Activated T-helper 17 cell treated with anti-CD3 and anti-CD28 coated beads, Interleukin-2, amount 50 U/mL, for 72 hours (primary cell): ENCODE measurements at places on chromosomes 7 and 10.

GRCh38 chr10:4170633-4171314, 385.8 kb upstream of the KLF6 start:
- no peak for ATAC-seq

GRCh38 chr10:35770817-35771355, 128.8 kb upstream of the FZD8 start:
- no peak for ATAC-seq

DNA sequence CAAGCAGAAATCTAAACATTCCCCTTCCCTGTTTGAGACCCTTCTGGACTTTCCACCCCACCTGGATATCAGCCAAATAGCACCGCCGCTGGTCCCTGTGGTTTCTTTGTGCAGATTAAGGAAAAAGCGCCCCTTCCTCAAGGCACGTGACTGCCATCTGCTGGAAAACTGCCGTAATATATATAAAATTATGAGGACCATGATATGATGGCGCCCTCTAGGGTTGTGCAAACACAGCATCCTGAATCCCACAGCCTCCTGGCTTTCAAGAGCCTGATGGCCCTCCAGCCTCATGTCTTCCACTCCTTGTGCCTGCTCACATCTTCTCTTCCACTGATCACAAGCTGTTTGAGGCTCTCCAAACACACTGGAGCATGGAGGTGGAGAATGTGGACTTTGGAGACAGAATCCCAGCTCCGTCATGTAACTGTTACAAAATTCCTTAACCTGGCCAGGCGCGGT, 121.3 kb downstream of the MYL10 start:
- no peak for ATAC-seq

DNA sequence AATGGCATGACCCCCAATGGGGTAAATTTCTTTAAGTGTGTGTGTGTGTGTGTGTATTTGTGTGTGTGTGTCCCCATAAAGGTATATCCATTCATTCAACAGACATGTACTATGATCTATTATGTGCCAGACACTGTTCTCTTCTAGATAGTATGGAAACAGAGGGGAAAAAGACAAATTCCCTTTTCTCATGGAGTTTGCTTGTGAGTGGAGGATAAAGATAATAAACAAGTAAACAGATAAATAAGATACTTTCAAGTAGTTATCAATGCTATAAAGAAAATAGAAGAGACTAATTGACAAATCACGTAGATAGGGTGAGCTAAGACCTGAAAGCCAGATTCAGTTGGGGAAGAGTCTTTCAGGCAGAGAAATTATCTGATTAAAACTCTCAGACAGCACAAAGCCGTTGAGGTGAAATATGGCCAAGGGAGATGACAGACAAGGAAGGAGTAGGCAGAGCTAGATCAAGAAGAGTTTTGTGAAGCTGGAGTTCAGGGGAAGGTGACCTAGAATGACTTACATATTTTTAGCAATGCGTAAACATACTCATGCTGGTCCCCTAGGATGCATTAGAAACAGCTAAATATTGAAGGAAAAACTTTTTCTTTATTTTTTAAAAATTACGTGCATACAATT, 45.2 kb upstream of the DMTF1 start:
- no peak for ATAC-seq

DNA sequence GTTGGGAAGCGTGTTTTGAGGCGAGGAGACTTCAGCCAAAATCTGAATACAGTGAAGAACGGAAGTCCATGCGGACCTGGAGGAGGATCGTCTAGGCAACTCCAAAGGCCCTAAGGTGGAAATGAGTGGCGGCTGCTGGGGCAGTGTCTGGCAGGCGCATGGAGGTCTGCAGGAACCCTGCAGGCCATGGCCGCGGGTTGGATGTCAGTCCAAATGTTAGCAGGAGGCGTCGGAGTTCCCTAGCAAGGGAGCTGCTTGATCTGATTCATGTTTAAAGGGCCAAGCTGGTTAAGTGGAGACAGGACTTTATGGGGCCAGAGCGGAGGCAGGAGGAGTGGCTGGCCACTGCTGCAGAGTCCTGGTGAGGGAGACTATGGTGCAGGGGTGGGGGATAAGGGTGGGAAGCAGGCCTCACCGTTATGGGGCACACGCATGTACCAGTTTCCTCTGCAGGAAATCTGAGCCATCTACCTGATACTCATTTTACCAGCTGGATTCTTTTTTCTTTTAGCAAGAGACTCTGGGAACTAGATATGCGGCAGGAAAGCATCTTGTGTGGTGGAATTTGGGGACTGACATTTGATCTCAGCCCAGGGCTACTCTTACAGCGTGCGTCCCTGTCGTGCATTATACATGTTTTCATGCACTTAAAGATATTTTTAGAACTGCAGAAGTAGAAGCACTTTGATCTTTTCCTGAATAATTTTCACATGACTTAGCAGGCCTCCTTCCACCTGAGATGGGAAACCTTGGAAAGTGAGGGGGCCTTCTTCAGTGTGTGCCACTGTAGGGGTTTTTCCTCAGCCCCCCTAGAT, 6.6 kb upstream of the REPIN1 start:
- no peak for ATAC-seq

DNA sequence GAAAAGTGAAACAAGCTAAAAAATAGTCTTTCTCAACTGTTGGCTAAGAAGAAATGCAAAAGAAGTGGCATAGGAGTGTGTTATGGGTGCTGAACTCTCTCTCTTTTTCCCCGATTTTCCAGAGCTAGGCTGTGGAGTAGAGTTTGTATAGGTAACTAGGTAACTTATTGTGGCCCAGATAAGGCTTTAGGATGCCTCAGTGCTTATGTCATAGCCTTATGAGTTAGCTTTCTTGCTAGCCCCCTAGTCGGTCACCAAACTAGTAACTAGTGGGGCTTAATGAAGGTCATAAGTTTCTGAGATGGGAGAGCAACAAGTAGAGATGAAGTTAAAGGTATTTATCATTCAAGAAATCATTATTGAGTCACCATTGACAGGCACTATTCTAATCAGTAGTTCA, 32.4 kb downstream of the BPGM start:
- ATAC-seq: no peak

- ATAC-seq: no peak
These were observed 41.4 kb downstream of the JCAD start for GRCh38 chr10:30017966-30018365.

DNA sequence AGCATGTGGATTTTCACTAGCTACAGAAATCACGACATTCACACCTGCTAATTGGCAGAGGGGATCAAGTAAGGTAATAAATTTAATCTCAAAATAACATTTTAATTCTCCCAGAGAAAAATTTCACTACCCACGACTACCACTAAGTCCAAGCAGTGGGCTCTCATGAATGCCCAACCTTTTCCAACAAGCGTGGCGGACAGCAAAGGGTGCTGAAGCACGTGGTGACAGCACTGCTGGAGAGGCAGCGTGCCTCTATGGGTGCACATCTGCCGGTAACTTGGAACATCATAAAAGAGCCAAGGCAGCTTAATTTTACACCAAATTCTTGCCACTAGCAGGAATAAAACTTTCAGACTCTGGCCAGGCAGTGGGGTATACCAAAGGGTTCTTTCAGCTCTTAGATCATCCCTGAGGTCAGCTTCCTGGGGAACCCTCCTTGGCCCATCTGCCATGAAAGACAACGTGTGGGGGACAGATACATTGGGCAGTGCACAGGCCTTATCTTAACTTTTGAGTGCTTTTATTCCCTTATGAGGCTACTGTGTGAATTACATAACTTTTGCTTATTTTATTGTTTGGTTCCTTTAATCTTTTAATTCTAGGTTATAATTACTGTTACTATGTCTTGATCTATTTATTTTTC, 206.7 kb upstream of the KCTD7 start:
- no peak for ATAC-seq

DNA sequence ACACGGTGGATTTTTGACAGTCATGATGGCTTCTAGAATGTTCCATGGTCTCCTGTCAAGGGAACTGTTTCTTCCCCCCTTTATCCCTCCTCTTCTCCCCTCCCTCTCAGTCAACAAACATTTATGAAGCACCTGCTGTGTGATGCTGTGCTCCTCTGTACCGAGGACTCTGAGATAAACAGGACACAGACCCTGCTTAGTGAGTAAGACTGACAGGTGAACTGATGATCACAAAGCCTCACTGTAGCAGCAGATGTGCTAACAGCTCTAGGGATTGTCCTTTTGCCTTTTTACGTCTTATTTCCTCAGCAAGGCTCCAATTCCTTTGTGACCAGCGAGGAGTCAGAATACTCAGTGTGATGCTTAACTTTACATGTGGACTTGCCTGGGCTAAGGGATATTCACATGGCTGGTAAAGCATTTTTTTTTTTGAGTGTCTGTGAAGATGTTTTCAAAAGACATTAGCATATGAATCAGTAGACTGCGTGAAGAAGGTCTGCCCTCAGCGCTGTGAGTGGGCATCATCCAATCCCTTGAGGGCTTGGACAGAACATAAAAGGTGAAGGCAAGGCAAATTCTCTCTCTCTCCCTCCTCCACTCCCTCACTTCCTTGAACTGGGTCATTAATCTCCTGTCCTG, 170.1 kb downstream of the ADRA2A start:
- no peak for ATAC-seq

GRCh38 chr10:124071141-124071540, 22.3 kb downstream of the CHST15 start:
- ATAC-seq: no peak

GRCh38 chr10:112115781-112116385, 67.7 kb downstream of the GPAM start:
- peak; percentile 43 for ATAC-seq

- no peak for ATAC-seq
These were observed 7.1 kb upstream of the SEMA3E start for GRCh38 chr7:83655951-83656556.

GRCh38 chr10:24988831-24989640, 26.9 kb downstream of the ENKUR start:
- no peak for ATAC-seq

DNA sequence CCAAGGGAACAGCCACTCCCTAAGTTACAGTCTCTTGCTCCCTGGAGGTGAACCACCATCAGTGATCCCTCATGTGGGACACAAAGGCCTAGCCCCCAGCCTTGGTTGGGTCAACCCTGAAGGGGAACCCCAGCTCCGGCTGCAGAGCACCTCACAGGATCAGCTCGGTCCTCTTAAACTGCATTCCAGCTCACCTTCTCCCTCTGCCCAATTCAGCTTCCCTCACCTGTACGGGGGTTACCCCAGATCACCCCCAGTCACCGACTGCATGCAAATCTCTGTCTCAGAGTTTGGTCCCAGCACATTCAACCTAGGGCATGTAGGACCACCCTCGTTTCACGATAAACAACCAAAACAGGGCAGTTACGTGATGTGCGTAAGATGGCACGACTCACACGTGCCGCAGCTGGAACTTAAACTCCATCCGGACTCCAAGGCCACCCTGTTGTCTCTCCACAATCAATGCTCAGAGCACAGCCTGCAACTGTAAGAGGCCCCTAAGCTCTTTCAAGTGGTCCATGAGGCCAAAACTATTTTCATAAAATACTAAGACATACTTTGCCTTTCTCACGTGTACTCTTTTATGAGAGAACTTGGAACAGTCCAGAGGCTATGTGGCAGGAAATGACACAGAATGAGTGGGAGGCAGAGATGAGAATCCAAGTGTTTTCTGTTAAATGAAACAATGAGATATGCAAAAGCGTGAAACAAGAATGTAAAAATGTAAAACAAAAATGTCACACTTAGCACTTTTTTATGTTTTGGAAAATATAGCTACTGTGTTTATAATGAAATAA, 285.2 kb downstream of the PTPRN2 start:
- ATAC-seq: peak; percentile 43

- ATAC-seq: no peak
These were observed 14.6 kb downstream of the CHRM2 start for GRCh38 chr7:136883046-136883445.

GRCh38 chr7:11430112-11430511, 401.9 kb downstream of the THSD7A start:
- no peak for ATAC-seq

DNA sequence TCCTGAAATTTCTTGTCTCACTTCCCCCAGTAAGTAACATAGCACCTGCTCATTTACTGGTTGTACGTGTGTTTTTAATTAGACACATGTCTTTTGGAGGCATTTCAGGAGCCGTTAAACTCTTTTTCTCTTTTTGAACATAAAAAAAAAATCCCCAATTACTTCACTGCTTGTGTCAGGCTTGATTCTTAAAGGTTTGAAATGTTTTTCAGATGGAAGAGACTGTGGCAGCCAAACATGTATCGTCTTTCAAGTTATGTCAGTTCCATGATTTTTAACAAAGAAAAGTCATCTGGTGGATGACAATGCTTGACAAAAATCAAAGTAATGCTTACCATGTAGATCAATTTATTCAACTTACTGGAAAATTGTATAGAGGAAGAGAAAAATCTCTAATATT, 585.8 kb downstream of the GATA3 start:
- no peak for ATAC-seq

- ATAC-seq: no peak
These were observed 47.0 kb downstream of the FOXL3 start for GRCh38 chr7:336810-337566.

DNA sequence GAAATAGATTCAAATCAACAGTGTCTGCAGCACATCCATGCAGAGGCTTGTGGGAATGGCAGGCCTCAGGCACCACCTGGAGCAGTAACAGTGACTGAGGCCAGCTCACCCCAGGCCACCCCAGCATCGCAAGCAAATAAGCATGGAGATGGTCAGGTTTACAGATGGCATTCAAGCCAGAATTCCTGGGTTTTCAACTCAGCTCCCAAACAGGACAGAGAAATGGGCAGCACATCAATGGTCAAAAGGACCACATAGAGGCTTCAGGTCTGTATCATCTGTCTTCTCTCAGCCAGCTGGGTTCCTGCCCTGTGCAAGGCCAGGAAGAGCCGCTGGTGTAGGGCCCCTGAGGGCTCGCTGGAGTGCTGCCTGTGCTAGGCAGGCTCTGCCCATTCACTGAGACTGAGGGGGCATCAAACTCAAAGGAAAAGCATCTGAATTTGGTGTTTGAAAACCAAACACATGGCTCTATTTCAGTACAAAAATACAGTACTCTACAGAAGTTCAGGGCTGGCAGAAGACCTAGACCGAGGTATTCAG, 112.5 kb downstream of the KMT2E start:
- ATAC-seq: no peak

DNA sequence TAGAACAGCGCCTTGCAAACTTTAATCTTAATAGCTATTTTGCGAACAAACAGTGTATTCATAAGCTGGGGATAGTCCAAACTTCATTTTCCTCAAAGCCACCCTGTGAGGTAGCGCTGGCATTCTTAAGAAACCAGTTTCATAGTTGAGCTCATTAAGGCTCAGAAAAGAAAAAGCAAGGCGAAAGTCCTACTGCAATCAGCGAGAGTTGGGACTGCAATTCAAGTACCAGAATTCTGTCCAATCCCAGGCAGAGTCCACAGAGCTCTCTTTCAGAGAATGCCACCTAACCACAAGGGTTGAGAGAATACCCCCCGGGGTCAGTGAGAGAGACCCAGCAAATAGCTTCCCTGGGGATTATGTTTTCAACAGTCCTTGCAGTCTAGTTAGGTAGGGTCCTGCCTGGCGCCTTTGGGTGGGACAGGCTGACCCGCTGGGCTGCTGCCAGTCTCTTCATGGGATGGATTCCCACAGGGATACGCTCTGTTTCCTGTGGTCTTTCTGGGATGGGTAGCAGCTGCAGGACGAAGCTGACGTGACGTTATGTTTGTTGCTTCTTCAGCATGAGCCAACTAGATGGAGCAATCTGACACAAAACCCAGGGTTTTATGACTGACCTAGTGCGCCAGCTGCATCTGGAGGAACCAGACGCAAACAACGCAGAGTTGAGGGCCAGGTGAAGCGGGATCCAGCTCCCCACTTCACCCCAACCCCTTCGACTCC, 16.0 kb downstream of the BMPER start:
- ATAC-seq: no peak

- peak; percentile 95 for ATAC-seq
These were observed at the start of gene PITRM1 for GRCh38 chr10:3172446-3173170. PITRM1 (minus strand) TSS chr10:3172782; CDS start chr10:3172772, 10 bp downstream.

GRCh38 chr7:88216276-88216675, 3.6 kb downstream of the SRI start:
- ATAC-seq: no peak
